ENCODE measurements at places on chromosomes 16 and 17.

GRCh38 chr16:30559690-30560089 is 1.5 kb upstream of the ZNF764 start:
- DNase-seq, result no peak

DNA sequence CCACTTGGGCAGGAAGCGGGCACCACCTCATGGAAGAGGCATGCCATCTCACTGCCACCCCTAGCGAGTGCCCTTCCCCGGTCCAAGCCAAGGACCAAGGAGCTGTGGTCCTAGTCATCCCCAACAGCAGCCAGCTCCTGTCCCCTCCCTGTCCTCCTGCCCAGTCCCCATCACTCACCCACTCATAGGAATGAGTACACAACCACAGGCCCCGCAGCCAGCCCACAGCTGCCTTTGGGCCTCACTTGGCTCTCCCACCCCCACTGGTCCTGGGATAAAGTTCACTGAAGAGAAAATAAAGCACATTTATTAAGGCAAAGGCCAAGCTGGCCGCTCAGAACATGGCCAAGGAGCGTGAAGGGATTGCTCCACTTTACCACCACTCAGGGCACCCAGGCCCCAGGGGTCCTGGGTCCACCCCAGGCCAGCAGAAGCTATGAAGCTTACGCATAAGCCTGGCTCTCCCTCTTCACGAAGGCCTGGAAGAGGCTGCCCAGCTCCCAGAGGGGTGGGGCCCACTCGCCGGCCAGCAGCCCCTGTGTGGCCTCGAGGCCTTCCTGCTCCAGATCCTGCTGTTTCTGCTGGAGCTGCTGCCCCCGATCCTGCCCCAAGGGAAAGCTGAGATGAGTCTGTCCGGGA is 3.6 kb downstream of the SCRN2 start:
- DNase-seq, result no peak

DNA sequence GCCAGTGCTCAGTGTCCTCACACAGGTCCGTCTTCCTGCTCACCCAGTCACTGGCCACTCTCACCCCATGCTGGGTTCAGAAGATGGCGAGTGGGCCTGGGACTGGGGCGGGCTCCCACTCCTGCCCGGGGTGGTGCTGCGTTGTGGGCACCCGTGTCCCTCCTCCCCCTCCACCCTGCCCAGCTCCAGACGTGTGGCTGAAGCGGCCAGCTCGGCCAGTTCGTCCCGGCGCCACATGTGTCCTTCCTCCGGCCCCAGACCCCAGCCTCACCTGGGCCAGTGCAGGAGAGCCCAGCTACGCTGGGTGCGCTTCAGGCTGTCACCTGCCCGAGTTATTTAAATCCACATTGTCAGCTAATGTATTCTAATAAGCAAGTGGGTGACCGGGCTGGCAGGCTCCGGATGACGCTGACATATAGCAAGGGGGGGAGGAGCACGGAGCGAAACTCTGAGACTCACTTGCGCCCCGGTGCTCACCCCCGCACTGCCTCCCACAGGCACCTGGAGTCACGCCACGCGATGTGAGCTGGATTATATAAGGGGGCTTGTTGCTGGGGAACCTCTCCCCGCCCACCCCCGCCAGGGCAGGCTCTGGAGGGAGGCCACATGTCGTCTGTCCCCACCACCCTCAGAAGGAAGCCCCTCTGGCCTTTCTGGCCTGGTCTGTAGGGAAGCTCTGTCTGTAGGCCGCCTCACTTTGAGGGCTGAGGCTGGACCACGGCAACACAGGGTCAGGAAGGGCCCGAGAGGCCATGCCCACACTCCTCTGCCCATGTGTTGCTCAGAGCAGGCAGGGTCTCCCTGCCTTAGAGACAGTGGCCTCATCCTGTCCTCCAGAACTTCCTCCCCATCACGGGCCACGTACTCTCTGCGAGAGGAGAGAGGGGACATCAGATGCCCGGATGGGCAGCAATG is 7.1 kb upstream of the BAIAP2 start:
- DNase-seq, result no peak

- no peak for DNase-seq
Observed at GRCh38 chr17:6569370-6570285, 13.3 kb upstream of the PITPNM3 start.

DNA sequence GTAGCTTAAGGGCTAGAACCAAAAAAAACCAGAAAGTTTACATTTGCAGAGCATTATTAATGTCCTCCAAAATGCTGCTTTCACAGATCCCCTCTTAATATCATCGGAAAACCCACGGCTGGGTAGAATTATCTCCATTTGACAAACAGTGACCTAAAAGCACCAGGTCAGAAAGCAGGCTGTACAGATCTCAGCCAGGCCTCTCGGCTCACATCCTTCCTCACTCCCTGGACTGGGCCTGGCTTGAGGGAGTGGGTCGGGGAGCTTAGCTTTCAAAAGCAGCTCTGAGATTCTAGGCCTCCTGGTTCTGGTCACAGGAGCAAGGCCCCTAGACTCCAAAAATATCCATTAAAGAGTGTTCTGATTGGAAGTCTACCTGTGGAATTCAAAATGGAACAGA is 9.1 kb upstream of the SLC12A3 start:
- DNase-seq, result no peak

GRCh38 chr16:73418691-73419090 is 370.8 kb upstream of the ZFHX3 start:
- no peak for DNase-seq

- DNase-seq, result no peak
Observed at GRCh38 chr17:76266244-76266938, 1.2 kb downstream of the UBALD2 start.

GRCh38 chr17:17147821-17148220 is 58.3 kb downstream of the PLD6 start:
- no peak for DNase-seq

Data from activated T-helper 9 cell treated with anti-CD3 and anti-CD28 coated beads, Interleukin-2, amount 50 U/mL, for 16 hours (primary cell).